ENCODE measurements at places on chromosomes 4 and X. TPM values are rescaled to one million over a fixed set of nuclear protein-coding genes. Genes with fewer than 3 reads are reported as not detected.

Gene PPEF2
- total RNA-seq: under 0.01 TPM

Gene POU3F4
- under 0.01 TPM for total RNA-seq

Gene FAM9B
- total RNA-seq: not detected

DNA sequence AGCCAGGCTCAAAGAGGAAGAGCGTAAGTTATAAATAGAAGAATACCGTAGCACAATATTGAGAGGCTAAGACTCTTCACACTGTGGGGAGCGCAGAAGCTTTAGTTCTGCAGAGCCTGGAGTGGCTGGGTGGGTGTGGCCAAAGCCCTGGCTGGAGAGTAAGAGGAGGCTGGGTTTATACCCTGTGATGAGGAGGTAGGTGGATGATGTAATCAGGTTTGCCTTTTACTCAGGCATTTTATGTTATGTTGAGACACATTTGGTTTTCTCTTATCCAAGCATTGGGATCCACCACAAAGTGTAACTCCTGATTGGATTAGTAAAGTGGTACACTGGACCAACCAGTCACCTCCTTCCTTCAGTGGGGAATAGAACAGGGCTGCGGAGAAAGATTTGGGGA, 13.9 kb downstream of the CDS1 start:
- no peak for DNase-seq

GRCh38 chr4:171017593-171017992, 795.6 kb upstream of the GALNTL6 start:
- no peak for DNase-seq

- DNase-seq: no peak
Observed at GRCh38 chrX:44459501-44459900, 83.2 kb downstream of the FUNDC1 start.

Measured in hematopoietic multipotent progenitor cell (in vitro differentiated cells).